Subcutaneous adipose tissue (tissue), 4 donors: ENCODE measurements at places on chromosomes 3 and 15. TPM values are rescaled to one million over a fixed set of nuclear protein-coding genes. Genes with fewer than 3 reads are reported as not detected.

The LINGO1 gene
- 0.51 TPM for total RNA-seq

The ZBTB20 gene
- 61.3 TPM for total RNA-seq

The GABRA5 gene
- not detected for total RNA-seq

The RBSN gene
- total RNA-seq = 24.6 TPM

The GOLGA6L10 gene
- 0.34 TPM for total RNA-seq

The CPEB1 gene
- total RNA-seq = 8.2 TPM

The SI gene
- total RNA-seq = not detected

The WDR72 gene
- not detected for total RNA-seq

The TBC1D2B gene
- 112 TPM for total RNA-seq

The CTXN2 gene
- total RNA-seq = not detected

The RHOV gene
- not detected for total RNA-seq

The TAGLN3 gene
- total RNA-seq = not detected

The DNAH12 gene
- total RNA-seq = 0.44 TPM

The KNG1 gene
- not detected for total RNA-seq

The ZIC1 gene
- total RNA-seq = 3.4 TPM
